ENCODE measurements at places on chromosomes 2 and 18.

DNA sequence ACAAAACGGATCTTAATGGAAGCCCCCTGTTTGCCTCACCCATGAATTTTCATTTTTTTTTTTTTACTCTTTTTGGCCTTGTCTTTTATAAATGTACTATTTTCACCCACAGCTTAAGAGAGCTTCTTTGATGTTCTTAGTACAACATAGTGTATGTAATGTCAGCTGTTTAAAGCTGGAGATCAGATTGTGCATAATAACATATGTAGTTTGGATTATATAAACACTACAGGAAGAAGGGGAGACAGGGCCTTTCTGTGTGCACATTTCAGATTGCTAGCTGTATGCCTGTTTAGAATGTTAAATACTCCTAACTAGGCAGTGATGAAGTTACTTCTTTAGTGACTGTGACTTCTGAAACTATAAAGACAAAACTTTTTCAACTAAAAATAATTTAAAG lies 2.1 kb upstream of the TANC1 start:
- no peak for DNase-seq

- no peak for DNase-seq
Measured at GRCh38 chr2:65880436-65880835, 448.0 kb upstream of the SPRED2 start.

- DNase-seq, result no peak
Measured at GRCh38 chr2:143954186-143954585, 565.7 kb downstream of the ZEB2 start.

DNA sequence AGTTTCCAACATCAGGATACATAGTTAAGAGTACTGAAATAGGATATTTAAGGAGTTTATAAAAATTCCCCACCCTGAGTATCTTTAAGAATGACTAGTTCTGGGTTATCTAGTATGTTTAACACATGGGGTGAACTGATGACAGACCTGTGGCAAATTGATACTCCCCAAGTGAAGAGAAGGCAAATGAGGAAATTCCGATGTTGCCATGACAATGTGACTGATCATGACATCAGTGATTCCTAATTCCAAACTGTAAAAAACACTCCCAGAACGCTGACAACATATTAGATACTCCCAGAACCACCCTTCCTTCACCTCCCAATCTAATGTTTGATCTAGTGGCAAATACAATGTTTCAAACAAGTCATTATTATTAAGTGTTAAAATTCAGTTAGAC lies 77.6 kb downstream of the RBMS1 start:
- no peak for DNase-seq

- no peak for DNase-seq
Measured at GRCh38 chr2:74225698-74226459, 27.5 kb downstream of the MTHFD2 start.

DNA sequence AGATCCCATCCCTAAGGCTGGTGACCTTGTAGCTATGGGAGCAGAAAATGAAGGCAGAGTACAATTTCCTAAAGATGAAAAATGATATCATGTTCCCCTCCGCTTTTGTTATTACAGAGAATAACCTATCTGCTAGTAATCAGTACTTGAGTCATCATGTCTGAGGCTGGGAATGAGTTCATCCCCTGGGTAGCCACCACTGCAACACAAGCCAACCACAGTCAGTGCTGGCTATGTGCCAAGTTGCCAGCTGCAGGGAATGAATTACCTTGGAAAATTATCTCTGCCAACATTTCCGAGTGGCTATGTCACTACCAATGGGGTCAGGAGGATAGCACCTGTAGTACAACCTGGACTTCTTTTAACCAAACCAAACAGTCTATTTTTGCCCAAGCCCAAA lies 1094.7 kb upstream of the DDX18 start:
- DNase-seq, result peak; percentile 1

DNA sequence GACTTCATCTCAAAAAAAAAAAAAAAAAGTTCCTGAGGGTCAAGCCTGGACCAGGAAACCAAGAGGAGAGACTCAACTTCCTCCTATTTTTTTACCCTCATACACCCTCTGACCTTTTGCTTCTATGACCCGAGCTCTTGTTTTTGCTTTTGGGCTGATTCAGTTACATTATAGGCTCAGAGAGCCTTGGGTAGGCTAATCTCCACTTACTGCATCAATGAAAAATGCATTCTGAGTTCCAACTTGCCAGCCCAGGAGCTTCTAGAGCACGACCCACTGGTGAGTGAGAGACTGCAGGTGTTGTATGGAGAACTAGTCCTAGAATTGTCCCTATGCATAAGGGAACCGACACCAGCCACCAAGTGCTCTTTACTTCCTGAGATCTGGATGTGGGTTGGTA lies 91.1 kb downstream of the CABLES1 start:
- no peak for DNase-seq

- DNase-seq, result no peak
Measured at GRCh38 chr2:165219481-165219880, 15.6 kb upstream of the SCN3A start.

GRCh38 chr2:28129955-28130695 lies 239.6 kb downstream of the BABAM2 start:
- no peak for DNase-seq

- no peak for DNase-seq
Measured at GRCh38 chr2:57906152-57906732, 140.4 kb upstream of the VRK2 start.

- no peak for DNase-seq
Measured at GRCh38 chr2:205936446-205936845, 149.5 kb downstream of the INO80D start.

GRCh38 chr2:42929546-42930024 lies 137.2 kb upstream of the HAAO start:
- DNase-seq, result no peak

GRCh38 chr2:25697559-25698341 lies 24.4 kb upstream of the DTNB start:
- no peak for DNase-seq

DNA sequence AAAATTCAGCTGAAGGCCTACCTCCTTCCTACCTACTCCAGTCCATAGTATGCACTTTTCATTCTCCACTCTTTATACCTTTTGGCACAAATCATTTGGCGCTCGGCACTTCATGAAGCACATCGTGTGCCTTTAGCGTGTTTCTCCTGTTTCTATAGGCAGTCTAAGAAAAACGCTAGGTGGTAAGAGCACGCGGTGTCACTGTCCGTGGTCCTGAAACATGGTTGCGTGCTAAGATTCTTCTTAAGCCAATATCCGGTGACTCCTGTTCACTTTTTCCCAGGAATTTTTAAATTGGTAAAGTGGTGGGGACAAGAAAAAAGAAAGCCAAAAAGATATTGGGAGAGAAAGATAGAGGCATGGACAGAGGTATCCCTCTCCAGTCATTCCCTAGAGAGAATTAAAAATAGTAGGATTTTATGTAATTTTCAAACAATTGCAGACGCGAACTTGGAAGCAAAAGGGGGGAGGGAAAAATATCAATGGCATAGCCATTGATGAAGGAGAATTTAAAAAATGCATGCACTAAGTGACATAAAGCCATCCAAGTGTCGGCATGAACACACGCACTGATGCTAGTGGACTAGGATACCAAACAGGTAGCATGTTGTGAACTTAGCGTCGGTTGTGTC lies 1.4 kb upstream of the CTNNA2 start:
- no peak for DNase-seq

DNA sequence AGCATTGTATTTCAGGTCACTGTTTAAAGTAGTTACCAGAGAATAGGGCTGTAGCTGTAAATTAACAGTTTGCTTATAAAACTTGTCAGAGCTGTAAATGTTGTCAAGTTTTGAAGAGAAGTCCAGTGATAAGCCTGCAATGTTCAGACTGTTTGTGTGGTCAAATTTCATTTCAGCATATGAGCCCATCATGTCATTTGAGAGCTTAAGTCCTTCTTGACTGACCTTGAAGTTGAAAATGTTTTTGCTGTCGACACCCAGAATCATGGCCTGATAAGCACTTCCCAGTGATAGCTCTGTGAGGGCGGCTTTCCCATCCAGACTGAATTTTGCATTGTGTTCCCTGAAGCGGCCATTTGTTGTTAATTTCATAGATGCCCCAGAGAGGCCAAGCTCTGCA lies 32.4 kb downstream of the APOB start:
- no peak for DNase-seq

- no peak for DNase-seq
Measured at GRCh38 chr2:16105669-16106281, 165.4 kb downstream of the MYCN start.

DNA sequence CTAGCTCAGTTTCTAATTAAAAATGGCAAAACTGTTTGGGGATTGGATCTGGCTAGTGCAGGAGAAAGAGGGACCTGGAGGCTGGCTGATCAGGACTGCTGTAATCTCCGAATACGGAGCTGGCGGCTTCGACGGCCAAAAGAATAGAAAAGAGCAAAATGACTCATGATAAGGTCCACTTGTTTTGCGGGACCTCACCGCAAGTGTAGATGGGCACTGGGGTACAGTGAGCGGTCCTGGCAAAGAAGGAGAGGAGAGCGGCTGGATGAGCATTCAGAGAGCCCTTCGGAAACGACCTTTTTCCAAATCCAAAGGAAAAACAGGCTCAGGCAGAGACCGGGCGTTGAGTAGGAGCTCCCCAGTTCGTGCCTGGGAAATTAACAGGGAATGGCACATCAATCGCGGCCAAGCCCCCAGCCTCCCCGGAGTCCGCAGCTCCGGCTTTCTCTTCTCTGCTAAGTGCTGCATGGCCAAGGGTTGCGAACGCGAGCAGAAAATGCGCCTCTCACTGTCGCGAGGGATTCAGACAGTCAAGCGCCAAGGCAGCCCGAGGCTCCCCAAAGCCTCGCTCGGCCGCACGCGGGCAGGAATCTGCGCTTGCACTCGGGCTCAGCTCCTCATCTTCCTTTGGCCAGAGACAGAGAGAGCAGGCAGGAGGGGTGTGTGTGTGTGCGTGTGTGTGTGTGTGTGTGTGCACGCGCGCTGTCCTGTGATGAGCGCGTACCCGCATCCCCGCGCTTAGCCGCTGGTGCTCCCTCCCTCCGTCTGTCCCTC lies 1.8 kb downstream of the DCC start:
- no peak for DNase-seq

GRCh38 chr18:24539866-24540617 lies 79.6 kb downstream of the HRH4 start:
- DNase-seq, result no peak

DNA sequence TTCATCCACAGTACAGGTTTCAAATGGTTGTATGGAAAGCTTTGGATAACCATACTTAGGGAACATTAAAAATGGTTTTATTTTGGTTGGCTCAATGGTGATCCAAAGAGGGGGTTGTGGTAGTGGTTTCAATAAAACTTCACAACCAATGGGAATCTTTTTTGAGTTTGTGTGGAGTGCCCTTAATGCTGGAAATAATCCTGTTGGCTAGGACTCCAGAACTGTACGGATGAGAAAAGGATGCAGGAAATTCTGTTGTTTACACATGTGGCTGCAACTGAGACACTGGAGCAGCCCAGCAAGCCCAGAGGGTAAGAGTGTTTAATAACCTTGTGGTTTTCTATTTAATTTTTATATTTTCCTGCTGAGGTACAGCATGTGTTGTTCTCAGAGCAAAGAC lies at the start of gene CCDC102B:
Gene CCDC102B, plus strand, starts transcription at position 210 of the 400 bp plus-strand sequence. CDS start 38,684 bp downstream, outside the sequence.
- no peak for DNase-seq

DNA sequence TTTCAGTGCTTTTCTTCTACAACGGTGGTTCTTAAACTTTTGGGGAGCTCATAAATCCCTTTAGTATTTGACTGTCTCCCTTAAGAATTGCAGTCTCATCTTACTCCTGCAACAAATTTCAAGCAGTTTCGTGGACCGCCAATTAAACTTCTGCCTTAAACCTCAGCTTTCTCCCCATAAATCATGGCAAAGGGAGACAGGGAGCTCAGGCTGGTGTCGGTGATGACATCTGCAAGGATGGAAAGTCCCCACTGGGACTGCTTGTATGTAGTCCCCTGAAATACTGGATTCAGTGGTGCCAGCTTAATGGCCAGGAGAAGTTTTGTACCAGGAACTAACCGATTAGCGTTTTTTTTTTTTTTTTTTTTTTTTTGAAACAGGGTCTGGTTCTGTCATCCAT lies 148.7 kb upstream of the ITGA6 start:
- DNase-seq, result no peak

DNA sequence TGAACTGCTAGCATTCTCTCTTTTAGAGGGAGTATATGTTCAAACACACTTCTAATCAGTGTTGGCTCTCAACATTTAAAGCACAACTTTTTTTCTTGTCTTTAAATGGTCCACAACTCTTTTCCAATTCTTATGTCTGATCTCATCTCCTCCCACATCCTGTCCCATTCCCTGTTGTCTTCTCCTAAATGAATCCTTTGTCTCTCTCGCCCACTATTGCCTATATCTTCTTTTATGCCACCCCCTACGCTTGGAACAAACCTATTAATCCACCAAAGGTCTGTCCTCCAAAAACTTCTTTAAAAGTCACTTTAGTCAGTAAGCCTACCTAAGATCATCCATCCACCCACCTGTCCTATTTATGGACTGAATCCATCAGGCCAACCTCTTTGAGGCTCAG lies 235.5 kb upstream of the SMAD7 start:
- DNase-seq, result no peak

DNA sequence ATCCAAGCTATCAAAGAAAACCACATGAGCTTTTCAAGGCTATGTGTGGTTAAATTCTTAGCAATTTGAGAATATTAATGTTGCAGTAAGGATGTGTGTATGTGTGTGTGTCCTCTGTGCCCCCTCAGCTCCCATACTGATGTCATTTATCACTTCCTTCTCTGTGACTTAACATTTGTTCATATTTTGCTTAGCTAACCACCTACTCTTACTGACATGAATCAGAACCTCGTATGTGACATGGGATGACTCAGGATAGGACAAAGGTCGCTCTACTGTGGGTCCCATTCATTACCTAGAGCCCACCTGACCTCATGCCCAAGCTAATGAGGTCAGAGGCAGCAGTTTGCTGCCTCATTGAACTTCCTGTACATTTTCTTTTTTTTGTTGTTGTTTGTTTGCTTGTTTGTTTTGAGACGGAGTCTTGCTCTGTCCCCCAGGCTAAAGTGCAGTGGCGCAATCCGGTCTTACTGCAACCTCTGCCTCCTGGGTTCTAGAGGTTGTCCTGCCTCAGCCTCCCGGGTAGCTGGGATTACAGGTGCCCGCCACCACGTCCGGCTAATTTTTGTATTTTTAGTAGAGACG lies 36.3 kb downstream of the MOGAT1 start:
- no peak for DNase-seq

DNA sequence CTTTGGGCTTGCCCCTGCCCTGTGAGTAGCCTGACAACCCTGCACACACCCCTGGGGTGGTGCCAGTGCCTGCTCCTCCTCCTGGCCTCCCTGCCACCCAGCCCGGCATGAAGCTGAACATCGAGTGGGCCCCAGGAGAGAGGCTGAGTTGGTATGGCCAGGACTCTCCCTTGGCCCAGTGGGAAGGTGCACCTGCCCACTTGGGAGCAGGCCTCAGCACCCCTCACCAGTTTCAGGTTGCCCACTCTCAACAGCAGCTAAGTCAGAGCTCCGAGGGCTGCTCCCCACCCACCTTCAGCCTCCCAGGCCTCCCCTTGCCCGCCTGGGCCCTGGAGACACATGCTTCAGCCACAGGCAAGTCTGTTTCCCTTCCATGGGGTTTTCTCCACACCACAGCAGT lies 203.1 kb downstream of the KLHL29 start:
- DNase-seq, result no peak
